ENCODE measurements at places on chromosomes 6 and 20.

GRCh38 chr6:105400501-105400900 lies 2.4 kb downstream of the PREP start:
- DNase-seq, result peak; percentile 56

DNA sequence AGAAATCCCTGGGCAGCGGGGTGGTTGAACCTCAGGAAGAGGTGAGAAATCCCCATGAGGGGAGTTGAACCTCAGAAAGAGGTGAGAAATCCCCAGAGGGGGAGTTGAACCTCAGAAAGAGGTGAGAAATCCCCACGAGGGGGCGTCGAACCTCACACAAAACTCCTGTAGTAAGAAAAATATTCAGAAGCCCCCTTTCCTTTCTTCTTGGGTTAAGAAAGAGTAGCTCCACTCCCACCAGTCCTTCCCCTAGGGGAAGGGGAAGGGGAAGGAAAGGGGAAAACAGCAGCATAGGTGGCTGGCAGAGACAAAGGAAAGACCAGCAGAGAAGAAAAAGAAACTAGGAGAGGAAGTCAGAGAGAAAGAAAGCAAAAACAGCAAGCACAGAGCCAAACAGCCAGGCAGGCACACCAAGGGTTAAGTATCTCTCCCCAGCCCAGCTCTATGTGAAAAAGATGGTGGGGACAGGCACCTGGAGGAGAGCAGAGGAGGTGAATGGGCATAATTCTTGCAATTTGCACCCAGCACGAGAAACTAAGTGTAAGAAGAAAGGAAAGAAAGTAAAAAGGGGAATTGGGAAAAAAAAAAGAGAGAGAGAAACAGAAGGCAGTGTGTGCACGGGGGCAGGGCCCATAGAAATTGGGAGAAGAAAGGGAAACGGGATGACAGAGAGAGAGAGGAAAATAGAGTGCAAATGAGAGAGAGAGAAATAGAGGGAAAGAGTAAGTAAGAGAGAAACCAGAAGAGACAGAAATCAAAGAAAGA lies 88.2 kb downstream of the PLG start:
- peak; percentile 59 for DNase-seq

DNA sequence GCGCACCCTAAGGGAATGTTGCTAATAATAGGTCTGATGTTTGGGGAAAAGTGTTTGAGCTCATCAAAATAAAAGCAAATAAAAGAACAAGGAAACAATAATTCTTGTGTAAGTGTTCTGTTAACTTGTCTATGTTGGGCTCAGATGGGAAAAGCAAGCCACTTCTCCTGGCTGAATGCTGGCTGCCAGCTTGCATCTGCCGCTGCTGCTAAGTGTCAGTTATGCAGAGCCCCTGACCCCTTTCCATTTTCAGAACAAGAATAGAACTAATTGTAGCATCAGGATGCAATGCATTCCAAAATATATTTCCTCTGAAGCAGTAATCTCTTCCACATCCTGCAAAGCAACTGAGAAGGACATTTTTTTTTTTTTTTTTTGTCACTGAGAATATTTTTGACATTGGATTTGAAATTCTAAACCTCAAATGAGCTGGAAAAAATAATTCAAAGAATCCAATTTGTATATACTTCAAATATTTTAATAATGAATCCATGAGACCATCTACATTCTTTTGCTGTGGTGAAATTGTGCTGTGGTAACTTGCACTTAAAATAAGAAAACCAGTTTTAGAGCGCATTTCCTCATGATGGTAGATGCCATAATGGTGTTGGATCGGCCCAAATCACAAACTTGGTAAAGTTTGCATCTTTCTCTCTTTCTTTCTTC lies 43.9 kb upstream of the DEK start:
- DNase-seq, result no peak

- no peak for DNase-seq
These were observed 128.3 kb downstream of the TAF4 start for GRCh38 chr20:61937146-61937962.

DNA sequence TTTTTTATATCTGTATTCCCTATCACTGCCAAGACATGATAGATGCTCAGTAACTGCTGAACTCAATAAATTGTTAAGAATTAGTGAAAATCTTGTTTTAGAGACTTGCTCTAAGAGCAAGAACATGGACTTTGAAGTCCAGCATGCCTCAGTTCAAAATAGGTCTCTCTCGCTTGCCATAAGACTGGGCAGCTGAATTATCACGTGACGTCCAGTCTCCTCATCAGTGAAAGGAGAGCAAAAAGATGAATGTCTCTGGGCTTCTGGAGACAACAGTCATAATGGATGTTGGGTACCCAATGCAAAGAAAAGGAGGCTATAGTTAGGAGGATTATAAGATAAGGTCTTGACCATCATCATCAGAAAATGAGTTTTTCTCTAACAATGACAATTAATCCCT lies 82.1 kb downstream of the IYD start:
- no peak for DNase-seq

DNA sequence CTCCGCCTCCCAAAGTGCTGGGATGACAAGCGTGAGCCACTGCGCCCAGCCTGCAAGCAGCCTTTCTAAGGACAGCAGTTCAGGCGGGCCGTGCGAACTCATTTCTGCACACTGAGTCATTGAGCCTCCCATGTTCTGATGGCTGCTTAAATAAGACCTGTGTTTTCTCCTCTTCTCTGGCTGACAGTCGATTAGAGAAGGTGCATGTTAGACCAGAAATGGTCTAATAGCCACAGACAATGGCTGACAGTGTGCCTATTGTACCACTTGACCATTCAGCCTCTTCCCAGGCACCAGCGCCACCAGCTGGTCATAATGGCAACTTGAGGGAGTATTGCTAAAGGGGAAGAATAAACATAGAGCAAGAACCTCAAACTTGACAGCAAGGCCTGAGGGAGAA lies 6.2 kb downstream of the CST11 start:
- DNase-seq, result peak; percentile 80

DNA sequence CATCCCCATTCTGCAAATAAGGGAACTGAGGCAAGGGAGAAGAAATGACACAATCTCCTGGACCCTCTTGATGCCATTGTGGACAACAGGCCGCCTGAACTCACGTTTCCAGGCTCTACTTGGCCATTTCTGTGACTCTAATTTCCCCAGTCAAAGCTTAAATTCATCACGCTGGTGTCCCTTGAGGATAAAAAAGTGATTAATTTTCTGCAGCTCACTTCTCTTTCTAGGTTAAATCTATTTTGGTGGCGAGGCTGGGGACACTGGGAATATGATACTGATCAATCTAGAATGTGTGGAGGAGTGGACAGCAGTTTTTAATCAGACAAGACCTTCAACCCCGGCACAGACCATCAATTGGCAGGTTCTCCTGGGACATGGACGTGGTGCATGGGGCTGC lies 168.2 kb upstream of the SULF2 start:
- no peak for DNase-seq

DNA sequence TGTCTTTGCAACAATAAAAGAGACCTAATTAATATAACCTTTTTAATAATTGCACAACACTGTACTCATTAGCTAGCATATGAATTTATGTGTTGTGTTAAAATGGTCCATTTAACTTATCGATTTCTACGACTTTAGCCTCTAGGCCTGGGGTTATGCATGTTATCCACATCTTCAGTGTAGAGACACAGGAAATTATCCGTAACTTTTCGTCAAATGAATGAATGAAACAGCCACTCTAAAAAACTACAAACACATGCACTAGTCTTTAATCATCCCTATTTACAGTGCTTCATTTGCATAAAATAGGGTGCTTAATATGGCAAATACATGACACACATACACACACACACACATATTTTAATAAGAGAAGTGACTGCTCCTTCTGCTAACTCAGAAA lies 22.3 kb upstream of the LMBRD1 start:
- no peak for DNase-seq

Data from OCI-M1 (cell line).